ENCODE measurements at places on chromosomes 13 and 19.

- no peaks in the 10 kb centered on the region for H3K4me1 ChIP-seq
- no peak overlapping the region for H3K4me3 ChIP-seq
Observed at GRCh38 chr13:113405481-113406300, 41.8 kb upstream of the GRTP1 start.

GRCh38 chr19:17625043-17625442 lies 63.1 kb downstream of the UNC13A start:
- H3K4me1 ChIP-seq: no peaks in the 10 kb centered on the region
- no peak overlapping the region for H3K27ac ChIP-seq
- H3K27me3 ChIP-seq: no peaks in the 10 kb centered on the region
- no peak for DNase-seq
- no peak overlapping the region for H3K4me3 ChIP-seq

DNA sequence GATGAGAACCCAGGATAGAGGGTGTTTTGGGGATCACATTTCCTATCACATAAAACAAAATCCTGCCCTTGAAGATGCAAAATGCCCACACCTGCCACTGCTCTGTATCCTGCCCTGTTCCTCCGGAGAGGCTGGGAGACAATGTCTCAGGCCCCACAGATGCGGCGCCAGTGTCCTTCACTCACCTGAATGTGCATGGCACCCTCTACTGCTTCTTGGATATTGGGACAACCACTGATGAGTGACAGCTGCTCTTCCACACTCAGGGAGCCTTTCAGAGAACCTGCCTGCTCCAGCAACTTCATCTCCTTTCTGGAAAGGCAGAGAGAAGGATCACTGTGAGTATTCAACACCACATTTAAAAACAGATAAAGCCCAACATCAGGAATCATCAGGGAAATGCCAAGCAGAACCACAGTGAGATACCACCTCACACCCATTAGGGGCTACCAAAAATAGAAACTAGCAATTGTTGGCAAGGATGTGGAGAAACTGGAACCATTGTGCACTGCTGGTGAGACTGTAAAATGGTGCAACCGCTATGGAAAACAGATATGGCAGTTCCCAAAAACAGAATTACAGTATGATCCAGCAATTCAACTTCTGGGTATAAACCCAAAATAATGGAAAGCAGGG lies 36.4 kb downstream of the CRYL1 start:
- no peaks in the 10 kb centered on the region for H3K36me3 ChIP-seq
- H3K4me3 ChIP-seq: no peak overlapping the region
- no peak overlapping the region for H3K27ac ChIP-seq
- no peaks in the 10 kb centered on the region for H3K27me3 ChIP-seq

DNA sequence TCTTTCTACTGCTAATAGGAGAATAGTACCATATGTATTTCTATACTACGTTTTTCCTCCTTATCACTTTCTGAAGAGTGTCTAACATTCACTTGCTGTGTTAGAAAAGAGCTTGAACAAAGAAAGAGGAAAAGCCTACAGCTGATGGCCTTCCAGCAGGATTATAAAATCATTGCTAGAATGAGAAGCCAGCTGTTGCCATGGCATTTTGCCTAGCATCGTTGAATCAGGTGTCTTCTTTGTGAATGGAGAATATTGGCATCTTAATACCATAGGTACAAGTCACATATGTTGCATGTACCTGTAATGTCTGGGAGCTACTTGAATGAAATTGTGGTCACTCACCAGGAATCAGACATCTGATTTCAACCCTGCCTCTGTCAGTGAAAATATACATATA lies 1174.9 kb downstream of the PCDH17 start:
- DNase-seq: no peak
- H3K36me3 ChIP-seq: no peaks in the 10 kb centered on the region
- no peaks in the 10 kb centered on the region for H3K27me3 ChIP-seq
- no peak overlapping the region for H3K27ac ChIP-seq
- no peak overlapping the region for H3K4me3 ChIP-seq

GRCh38 chr13:27770809-27771208 lies 21.5 kb upstream of the GSX1 start:
- H3K36me3 ChIP-seq: no peaks in the 10 kb centered on the region
- H3K4me3 ChIP-seq: no peak overlapping the region
- no peak overlapping the region for H3K27ac ChIP-seq
- peaks cover 2% of the 10 kb centered on the region for H3K27me3 ChIP-seq
- no peaks in the 10 kb centered on the region for H3K4me1 ChIP-seq

DNA sequence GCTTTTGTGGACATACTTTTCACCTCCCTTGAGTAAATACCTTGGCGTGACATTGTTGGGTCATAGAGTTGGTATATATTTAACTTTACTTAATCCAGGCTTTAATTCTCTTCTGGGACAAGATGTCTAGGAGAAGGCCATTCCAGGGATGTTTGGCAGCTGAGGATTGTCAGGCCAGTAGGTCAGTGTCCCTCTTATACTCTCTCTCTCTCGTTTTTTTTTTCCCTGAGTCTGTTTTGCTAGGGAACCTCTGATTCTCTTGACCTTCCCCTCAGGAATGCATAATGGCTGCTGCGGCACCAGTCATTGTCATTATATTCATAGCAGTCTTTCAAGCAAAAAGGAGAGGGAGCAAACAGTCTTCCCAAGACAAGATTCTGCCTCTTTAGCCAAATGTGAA lies 48.8 kb downstream of the BICRA start:
- no peaks in the 10 kb centered on the region for H3K27me3 ChIP-seq
- no peak overlapping the region for H3K4me3 ChIP-seq
- H3K27ac ChIP-seq: peak overlapping the region; percentile 49
- H3K36me3 ChIP-seq: no peaks in the 10 kb centered on the region

DNA sequence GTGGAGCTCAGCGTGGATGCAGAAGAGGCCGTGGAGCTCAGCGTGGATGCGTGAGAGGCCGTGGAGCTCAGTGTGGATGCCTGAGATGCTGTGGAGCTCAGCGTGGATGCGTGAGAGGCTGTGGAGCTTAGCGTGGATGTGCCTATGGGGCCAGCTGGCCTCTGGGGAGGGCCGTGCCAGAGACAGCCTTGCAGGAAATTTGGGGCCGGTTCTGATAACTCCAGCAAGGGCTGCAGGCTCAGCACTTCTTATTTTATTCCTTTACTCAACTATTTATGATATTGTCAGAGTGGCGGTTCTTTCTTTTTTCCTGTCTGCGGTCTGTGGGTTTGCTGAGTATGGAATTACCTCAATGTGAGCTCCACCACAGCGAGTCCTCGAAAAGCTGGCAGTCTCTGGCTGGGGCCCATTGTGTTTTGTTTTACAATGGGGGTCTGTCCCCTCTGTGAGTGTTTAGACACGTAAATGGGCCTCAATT lies 17.8 kb upstream of the TMEM255B start:
- H3K4me3 ChIP-seq: no peak overlapping the region
- H3K4me1 ChIP-seq: peaks cover 4% of the 10 kb centered on the region
- H3K36me3 ChIP-seq: no peaks in the 10 kb centered on the region
- no peak for DNase-seq

DNA sequence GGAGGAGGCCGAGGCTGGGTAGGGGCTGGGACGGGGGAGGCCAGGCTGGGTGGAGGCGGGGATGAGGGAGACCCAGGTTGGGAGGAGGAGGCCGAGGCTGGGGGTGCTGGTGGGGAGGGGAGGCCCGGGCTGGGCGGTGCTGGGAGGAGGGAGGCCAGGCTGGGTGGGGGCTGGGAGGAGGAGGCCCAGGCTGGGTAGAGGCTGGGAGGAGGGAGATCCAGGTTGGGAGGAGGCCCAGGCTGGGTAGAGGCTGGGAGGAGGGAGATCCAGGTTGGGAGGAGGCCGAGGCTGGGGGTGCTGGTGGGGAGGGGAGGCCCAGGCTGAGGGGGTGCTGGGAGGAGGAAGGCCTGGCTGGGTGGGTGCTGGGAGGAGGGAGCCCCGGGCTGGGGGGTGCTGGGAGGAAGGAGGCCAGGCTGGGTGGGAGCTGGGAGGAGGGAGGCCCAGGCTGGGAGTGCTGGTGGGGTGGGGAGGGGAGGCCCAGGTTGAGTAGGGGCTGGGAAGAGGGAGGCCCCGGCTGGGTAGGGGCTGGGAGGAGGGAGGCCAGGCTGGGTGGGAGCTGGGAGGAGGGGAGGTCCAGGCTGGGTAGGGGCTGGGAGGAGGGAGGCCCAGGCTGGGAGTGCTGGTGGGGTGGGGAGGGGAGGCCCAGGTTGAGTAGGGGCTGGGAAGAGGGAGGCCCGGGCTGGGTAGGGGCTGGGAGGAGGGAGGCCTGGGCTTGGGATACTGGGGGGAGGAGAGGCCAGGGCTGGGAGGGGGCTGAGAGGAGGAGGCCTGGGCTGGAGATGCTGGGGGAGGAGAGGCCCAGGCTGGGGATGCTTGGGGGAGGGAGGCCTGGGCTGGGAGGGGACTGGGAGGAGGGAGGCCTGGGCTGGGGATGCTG lies 10.7 kb downstream of the TPGS1 start:
- H3K27ac ChIP-seq: no peak overlapping the region
- H3K36me3 ChIP-seq: peaks cover 10% of the 10 kb centered on the region
- H3K27me3 ChIP-seq: no peaks in the 10 kb centered on the region

- H3K4me3 ChIP-seq: no peak overlapping the region
- DNase-seq: no peak
- H3K27ac ChIP-seq: no peak overlapping the region
- H3K4me1 ChIP-seq: no peaks in the 10 kb centered on the region
- H3K27me3 ChIP-seq: no peaks in the 10 kb centered on the region
Observed at GRCh38 chr19:33740811-33741396, 55.8 kb upstream of the KCTD15 start.

All from sigmoid colon (tissue), 7 donors.